ENCODE measurements at places on chromosomes 11 and 22.

- DNase-seq, result no peak
Measured at GRCh38 chr11:84906995-84907394, 720.1 kb downstream of the DLG2 start.

- DNase-seq, result no peak
Measured at GRCh38 chr11:131874070-131874469, 503.7 kb downstream of the NTM start.

GRCh38 chr11:8794677-8795103 lies 112.1 kb downstream of the RPL27A start:
- DNase-seq, result no peak

DNA sequence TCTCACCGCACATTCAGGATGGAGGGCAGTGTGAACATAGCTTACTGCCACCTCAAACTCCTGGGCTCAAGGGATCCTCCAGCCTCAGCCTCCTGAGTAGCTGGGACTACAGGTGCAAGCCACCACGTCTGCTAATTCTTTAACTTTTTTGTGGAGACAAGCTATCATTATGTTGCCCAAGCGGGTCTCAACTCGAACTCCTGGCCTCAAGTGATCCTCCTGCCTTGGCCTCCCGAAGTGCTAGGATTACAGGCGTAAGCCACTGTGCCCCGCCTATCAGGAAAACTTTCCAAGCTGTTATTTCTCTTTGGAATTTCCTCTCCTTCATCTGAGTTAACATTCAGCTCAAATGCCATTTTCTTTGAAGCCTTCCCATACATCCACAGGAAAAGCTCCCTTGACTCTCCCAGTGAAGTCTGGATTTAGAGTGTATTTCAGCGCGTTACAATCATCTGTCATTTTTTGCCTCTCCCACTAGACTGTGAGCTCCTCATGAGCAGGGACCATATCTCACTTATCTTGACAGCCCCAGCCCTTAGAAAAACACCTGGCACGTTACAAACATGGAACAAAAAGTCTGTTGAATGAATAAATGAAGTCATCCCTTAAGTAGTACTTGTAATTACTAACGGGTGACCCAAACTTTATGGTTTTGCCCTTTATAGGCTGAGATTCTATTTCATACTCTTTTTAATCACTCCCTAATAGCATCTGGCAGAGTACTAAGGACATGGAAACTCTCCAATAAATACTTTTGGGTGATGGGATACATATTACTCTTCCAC lies 2.2 kb downstream of the MRTFA start:
- DNase-seq, result no peak

Data from stimulated activated CD4-positive, alpha-beta T cell treated with anti-CD3 and anti-CD28 coated beads, Interleukin-12 subunit alpha, Interleukin-12 subunit beta, amount 100 ng/mL, for 48 hours (primary cell).